ENCODE measurements at places on chromosomes 11 and 22.

DNA sequence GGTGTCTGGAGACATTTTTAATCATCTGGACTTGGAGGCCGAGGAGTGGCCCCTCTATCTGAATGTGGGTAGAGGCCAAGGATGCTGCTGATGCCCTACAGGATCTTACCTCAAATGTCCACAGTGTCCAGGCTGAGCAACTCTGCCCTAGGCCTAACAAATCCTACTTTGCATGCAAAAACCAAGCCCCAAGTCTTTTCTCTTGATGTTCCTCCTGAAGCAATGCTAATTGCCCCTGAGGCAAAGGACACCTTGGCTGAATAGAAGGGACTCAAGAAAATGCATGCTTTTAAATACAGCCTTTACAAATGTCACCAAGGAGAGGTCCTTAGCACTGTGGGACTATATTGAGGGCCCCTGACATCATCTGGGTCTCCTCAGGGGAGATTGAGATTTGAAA is 43.8 kb upstream of the PHF21B start:
- no peak for DNase-seq

GRCh38 chr11:119474682-119475596 is 52.0 kb upstream of the THY1 start:
- peak; percentile 16 for DNase-seq

GRCh38 chr11:131428853-131429252 is 58.4 kb downstream of the NTM start:
- no peak for DNase-seq

DNA sequence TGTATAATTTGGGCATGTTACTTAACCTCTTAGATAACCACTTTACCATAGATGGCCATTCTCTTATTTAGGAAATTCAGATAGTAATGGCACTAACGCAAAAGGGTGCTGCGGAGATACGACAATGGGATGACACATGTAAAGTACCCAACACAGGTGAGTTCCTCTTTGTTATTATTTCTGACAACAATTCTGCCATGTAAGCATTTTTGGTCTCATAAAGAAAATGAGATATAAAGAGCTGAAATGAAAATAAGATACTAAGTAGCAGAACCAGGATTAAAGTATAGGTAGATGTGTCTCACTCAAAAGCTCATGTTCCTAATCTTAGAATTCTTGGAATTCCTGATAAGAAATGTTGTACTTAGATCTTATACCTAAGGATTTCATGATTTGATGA is 260.2 kb upstream of the CCDC90B start:
- no peak for DNase-seq

GRCh38 chr11:13461291-13461690 is 1.7 kb downstream of the BTBD10 start:
- no peak for DNase-seq

GRCh38 chr22:39893526-39893925 is at the start of gene ENTHD1:
Gene ENTHD1 (minus strand): TSS chr22:39893760. CDS start chr22:39887748, 6,012 bp downstream.
- DNase-seq: no peak

DNA sequence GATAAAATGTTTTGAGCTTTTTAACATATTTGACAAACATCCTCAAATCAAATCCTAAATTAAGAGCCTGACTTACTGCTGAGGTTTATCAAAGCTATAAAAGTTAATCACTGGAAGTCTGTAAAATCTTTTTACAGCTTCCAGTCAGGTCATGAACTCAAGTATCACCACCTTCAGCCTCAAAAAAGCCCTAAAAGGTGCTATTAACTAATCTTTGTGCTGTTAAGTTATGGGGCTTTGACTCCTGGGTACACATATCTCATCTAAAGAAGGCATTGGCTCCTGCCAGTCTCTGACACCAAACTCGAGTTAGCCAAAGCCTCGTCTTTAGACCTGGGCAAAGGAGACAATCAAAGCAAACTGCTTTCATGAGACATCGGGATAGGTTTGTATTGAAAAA is 34.0 kb upstream of the CBX6 start:
- DNase-seq: no peak

- no peak for DNase-seq
These were observed 62.2 kb upstream of the ADA2 start for GRCh38 chr22:17281440-17281841.

DNA sequence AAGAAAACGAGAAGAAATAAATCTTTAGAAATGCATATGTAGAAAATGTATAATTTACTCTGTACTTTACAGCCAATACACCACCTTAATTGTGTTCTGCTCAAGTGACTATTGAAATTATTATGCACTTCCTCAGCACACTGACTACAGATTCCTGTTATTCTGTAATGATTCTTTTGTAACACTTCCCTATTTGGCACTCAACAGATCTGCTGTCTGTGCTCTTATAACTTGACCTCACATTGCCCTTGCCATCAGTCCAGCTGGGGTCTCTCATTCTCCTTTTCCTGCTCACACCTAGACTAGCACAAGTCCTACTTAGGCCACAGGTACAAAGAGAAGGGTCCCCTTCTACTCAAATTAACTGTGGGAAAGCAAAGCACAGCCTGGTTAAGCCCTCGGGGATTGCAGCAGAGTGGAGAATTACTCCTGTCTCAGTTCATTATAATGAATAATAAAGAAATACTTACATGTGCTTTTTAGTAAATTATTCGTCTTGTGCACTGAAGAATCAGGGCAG is 860.4 kb downstream of the OPCML start:
- DNase-seq: no peak

DNA sequence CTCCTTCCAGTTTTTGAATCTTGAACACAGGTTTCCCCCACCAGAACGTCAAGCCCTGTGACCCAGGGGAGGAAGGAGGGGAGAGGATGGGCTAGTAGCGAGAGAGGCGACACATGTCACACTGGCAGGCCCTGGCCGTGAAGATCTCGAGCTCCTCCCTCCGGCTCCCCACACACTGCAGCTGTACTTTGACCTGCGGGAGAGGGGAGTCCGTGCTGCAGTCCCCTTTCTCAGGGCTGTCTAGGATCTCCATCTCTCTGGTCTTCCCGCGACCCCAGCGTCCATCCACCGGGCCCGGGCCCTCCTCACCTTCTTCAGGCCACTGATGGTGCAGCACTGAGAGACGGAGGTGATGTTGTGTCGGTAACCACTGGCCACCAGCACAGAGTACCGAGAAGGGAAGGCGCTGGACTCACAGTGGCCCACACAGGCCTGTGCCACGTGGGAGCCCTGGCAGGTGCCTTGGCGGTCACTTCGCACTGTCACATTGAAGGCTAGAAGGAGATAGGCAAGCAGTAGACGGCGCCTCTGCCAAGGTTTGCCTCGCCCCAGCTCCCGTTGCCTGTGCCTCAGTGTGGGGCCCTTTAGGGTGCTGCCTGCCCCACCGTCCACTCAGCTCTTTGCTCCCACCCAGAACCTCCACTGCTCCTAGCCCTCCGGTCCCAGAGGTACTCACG is 873 bp downstream of the GPHA2 start:
- no peak for DNase-seq

Measured in LoVo (cell line).